Activated CD4-positive, alpha-beta memory T cell treated with anti-CD3 and anti-CD28 coated beads for 36 hours (primary cell): ENCODE measurements at places on chromosomes 11 and 22.

DNA sequence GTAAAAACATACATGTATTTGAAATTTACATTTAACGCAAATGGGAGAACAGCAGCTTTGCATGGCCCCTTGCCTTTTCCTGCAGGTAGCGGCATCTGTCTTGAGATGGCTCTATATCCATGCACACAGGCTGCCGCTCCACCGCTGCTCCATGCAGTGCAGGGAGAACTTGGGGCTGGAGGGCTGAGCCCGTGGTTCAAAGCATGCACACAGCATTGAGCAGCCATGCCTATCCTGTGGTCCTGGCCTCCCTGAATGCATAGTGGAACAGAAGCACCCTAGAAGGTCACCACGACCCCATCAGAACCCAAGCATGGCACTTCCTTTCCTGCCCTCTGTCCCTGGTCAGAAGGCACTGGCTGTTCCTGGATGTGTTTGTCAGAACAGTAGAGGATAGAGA, 35.0 kb upstream of the TP53I11 start:
- DNase-seq = no peak

DNA sequence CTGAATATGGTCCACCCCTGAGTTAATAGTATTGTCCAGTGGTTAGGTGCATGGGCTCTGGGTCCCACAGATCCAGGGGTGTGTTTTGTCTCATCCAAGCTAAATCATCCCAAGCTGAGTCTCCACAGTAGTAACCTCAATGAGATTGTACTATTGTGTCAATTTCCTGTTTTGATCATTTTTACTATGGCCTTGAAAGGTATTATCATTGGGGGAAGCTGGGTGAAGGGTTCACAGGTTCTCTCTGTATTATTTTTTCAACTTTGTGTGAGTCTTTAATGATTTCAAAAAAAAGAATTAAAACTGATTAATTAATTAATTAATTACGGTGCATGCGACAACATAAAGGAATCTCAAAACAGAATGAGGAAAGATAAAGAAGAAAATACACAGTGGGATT, 266.1 kb downstream of the MN1 start:
- no peak for DNase-seq

- DNase-seq = no peak
These were observed 36.5 kb upstream of the TTC12 start for GRCh38 chr11:113277907-113278306.

- DNase-seq = no peak
These were observed 12.8 kb downstream of the GGA1 start for GRCh38 chr22:37621352-37621860.

GRCh38 chr11:2251138-2251537, 19.2 kb downstream of the ASCL2 start:
- DNase-seq = no peak

- no peak for DNase-seq
These were observed 37.0 kb downstream of the SFI1 start for GRCh38 chr22:31533374-31533773.

DNA sequence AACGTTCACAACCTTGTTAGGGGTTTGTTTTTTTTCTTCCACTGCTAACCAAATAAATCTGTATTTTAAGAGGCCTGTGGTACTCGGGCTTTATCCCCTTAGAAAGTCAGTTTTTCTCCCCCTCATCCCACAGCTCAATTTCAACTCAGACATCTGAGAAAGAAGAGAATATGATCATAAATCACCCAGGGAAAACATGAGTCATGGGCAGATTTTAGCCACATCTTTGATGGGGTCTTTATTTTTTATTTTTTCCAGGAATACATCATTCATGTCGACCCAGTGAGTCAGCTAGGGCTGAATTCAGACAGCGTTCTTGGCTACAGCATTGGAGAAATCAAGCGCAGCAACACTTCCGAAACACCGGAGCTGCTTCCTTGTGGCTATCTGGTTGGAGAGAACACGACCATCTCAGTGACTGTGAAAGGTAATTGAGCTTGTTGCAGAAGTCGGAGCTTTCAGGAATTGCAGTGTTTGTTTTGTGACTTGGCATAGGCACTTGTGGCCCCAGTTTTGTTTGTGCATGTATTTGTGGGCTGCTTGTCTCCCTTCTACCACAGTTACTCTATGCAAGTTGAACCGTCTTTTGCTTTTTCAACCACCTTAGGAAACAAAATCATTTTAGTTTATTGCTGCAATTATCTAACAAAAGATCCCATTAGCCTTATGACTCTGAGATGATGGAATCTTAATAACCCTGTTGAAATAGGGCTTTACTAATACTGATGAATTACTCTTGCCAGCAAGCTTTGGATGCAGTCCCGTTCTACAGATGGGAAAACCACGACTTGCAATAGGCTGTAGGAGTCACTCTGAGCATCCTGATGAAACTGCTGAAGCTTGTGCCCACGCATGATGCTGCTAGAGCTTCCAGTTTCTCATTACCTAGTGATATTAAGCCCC, 62.7 kb downstream of the DBX1 start:
- DNase-seq = no peak

DNA sequence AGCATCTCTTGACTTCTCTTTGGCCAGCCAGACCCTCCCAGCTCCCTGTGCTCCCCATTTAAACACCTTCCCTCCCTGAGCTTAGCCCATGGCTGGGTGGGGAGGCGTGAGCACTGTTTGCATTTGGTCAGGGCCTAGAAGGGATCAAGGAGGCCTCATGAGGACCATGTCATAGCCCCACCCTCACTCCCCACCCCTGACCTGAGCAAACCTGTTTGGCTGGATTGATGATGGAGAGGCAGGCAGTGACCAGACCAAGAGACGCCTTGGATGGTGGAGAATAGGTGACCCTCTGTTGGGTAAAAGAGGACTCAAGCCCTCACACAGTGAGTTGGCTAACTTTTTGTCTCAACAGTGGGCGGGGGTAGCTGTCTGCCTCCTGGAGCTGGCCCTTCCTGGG, 49.9 kb downstream of the ST3GAL4 start:
- no peak for DNase-seq

DNA sequence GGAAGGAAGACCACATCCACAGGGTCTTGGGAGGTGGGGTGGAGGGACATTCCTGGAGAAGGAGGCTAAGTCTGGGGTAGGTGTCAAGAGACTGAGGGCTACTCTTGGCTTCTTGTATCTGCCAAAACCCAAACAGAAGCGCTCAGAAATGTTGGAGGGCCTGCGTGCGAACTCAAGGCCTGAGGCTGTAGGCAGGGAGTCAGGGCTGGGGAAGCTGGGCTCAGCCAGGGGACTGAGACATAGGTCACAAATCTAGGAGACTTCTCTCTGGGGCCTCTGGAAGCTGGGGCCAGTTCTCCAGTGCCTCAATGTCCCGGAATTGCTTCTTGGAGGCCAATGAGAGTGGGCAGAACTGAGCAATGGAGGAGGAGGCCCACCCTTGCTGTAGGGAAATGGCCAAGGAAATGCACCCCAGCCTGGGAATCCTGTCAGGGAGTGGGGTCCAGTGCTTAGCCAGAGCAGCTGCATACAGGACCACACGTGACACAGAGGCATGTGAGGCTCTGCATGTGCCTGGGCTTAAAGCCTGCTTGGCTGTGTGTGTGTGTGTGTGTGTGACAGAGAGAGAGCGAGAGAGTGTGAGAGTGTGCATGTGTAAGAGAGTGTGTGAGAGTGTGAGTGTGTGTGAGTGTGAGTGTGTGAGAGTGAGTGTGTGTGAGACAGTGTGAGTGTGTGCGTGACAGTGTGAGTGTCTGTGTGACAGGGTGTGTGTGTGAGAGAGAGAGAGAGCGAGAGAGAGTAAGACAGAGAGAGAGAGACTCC, 141.3 kb downstream of the ST3GAL4 start:
- no peak for DNase-seq
